ENCODE measurements at places on chromosomes 2 and 18.

- peak; percentile 65 for DNase-seq
These were observed 82.3 kb upstream of the LDLRAD4 start for GRCh38 chr18:13136056-13136903.

GRCh38 chr2:224837558-224837957, 121.4 kb upstream of the CCDC195 start:
- DNase-seq, result no peak

DNA sequence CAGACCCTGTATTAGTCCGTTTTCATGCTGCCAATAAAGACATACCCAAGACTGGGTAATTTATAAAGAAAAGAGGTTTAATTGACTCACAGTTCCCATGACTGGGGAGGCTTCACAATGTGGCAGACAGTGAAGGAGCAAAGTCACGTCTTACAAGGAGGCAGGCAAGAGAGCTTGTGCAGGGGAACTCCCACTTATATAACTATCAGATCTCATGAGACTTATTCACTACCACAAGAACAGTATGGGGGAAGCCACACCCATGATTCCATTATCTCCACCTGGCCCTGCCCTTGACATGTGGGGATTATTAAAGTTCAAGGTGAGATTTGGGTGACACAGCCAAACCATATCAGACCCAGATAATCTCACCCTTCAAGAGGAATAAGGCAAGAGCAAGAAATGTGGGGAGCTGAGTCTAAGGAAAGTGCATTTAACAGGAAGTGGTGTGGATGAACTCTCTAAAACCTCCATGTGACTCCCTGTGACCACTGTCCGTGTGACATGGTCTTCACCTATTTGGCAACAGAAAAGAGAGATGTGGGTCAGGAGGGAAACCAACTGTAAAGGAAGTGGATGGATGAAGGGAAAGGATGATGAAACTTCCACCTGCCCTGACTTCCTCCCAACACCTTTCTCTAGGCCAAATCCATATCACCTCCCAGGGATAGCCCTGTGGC, 110.6 kb downstream of the ATL2 start:
- DNase-seq, result no peak

DNA sequence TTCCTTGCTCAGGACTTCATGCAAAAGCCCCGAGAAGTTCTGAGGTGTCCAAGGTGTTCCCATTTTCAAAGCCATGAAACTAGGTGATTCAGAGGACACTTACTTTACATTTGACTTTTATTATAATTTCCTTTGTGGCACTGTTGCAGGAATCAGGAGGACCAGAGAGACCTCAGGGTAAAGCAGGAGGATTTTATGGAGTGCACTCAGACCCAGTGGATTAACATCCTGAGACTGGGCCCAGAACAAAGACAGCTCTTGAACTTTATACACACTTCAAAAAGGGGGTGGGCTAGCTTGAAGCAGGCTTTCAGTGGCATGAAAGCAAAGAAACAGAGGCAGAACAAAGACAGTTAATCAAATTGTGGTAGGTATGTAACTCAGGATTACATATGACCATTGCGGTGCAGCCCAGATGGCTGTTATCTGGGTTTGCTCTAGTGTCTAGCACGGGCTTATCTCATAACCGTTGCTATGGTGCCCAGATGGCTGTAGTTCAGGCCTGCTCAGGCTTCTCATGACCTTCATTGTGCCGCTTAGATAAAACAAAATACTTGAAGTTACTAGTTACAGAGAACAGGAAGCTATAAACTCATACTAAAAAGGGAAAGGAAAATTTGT, 39.4 kb downstream of the TMEM182 start:
- no peak for DNase-seq

- DNase-seq, result no peak
These were observed 38.2 kb downstream of the EFEMP1 start for GRCh38 chr2:55885127-55885943.
